Cardiac muscle cell (in vitro differentiated cells and primary cell): ENCODE measurements at places on chromosomes 3 and 15. TPM values are rescaled to one million over a fixed set of nuclear protein-coding genes. Genes with fewer than 3 reads are reported as not detected.

DNA sequence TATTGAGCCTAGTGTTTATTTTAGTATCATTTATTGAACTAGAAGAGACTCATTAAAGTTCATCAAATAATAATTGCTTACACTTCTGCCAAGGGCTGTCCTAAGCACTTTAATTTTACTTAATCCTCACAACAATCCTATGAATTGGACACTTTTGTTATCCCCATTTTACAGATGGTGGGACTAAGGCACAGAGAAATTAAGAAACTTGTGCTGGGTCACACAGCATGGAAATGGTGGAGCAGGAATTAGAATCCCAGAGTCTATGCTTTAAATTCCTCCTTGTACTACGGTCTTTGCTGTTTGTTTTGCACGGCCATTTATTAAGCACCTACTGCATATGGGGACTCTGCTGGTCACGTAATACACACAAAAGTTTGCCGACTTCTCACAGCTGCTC is 7.9 kb downstream of the ATP2B2 start:
- no peak for DNase-seq

- DNase-seq = no peak
Measured at GRCh38 chr3:151268267-151269235, 9.8 kb downstream of the P2RY14 start.

DNA sequence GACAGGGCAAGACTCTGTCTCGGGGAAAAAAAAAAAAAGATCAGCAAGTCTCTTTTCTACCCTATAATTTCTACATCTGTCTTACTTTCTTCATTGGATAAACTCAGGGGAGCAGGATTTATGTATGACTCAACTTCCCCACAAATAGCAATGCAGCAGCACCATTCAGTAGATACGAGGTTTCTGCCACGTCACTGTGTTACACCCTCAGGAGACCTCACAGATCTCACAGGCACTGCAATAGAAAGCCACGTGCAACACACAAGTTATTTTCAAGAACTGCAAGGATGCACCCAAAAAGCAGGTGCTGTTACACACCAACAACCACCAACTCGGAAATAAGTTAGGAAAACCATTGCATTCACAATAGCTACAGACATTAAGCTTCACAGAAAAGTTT is 30.2 kb downstream of the TSPAN3 start:
- DNase-seq = no peak

GRCh38 chr3:86481636-86482035 is 509.3 kb downstream of the VGLL3 start:
- DNase-seq = no peak

DNA sequence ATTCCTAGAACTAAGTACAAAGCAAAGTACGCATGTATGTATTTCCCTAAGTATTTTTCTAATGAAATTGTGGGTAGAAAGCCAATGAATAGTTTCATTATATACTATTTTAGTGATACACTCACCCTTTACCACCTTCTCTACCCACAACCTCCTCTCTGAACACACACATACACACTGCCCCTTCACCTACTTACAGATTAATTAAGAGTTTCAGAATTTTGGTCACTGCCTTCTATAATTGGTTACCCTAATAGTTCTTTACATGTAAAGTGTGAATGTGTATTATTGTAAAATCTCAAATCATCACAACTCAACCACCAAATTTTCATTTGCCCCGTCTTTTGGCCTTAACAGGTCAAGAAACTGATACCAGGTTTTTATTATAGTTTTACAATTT is 7.2 kb downstream of the PFN2 start:
- DNase-seq = no peak

- no peak for DNase-seq
Measured at GRCh38 chr3:38331257-38332022, 15.1 kb upstream of the XYLB start.

DNA sequence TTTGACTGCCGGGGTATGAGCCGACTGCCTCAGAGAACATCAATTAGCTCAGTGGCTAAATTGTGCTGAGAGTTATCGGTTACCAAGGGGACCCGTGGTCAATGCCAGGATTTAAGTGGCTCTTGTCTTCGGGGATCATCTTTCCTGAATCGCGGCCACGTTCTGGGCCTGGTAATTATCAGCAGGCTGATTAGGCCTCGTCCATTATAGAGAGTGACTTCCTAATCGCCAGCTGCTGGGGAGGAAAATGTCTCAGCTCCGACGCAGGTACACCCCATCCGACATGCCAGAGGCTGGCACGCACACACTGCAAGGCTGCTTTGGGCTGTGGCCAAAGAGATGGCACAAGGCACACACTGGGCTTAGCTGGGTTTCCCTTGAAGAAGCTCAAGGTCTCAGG is 10.6 kb downstream of the TRH start:
- no peak for DNase-seq

DNA sequence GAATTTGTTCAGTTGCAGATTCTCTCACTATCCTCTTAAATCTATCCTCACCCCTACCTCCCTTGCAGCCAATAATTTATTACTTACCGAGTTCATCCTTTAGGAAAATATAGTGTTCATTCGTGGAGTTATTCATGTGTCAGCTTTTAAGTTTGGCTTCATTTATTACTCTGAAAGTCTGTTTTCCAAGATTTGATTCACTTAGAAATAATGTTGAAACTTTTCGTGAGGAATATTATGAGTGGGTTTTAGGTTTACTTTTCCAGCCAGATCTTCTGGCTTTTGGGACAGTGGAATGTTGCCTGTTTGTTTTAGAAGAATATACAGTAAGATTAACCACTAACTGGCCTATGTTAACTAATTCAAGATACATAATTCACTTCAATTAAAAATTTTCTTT is 161.0 kb upstream of the CGNL1 start:
- DNase-seq = no peak

DNA sequence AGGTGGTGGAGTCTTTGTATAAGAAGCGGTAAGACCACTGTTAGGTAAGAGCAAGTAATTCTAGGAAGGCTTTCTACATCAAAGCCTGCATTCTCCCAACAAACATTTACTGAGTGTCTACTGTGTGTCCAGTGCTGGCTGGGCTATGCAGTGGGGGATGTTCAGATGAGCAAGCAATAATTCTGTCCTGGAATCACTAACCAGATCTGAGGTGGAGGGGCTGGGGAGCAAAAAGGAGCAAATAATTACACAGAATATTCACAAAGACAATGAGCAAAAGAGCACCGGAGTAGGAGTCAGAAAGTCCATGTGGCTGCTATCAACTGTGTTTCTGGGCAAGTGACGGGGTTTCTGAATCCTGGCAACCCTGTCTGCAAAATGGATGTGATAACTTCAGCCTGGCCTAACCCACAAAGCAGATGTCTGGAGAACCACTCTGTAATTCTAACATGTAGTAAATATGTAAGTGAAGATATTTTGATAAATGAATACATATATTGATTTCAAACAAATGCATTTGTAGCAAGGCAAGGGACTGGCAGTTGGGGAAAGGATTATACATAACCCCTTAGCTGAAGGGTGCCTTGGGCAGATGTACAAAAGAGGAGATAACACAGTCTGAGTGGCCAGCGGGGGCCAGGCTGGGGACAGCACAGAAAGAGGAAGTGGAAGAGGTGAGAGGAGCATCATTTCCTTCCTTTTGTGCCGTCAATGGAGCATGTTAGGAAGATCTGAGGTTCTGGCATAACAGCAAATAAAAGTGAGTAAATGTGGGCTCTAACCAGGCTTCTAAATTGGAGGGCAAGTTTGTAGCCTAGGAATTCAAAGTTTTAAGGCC is 28.8 kb downstream of the CYP8B1 start:
- DNase-seq = no peak

The THBS1 gene
- 20.9 and 22.4 TPM in 2 replicates for polyA plus RNA-seq

The GRK7 gene
- polyA plus RNA-seq = not detected in 2 replicates

The IL17RD gene
- polyA plus RNA-seq = 7.4 and 26.5 TPM in 2 replicates

The C3orf62 gene
- polyA plus RNA-seq = 5.3 and 7.6 TPM in 2 replicates

The DUOX2 gene
- polyA plus RNA-seq = 0.18 TPM in 1 of 2 replicates, not detected in the other
